ENCODE measurements at places on chromosomes 5 and 9.

- DNase-seq: no peak
Observed at GRCh38 chr5:33789567-33789957, 102.2 kb downstream of the ADAMTS12 start.

DNA sequence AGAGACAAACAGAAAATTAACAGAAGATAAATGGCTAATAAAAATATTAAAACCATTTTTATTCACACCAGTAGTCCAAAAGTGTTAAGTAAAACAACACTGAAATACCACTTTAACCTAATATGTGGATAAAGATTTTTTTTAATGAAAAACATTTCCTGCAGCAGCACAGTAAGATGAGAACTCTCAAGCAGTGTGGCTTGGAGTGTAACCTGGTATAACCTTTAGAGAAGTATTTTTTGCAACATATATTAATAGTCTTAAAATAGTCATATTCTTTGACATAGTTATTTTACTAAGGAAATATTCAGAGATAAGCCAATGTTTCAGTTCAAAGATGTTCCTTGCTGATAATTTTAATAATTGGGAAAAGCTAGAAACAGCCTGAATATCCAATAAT, 644.4 kb downstream of the PDE4D start:
- DNase-seq: no peak

GRCh38 chr5:167840527-167841130, 450.8 kb upstream of the WWC1 start:
- DNase-seq: no peak

GRCh38 chr5:11683666-11684065, 220.6 kb downstream of the CTNND2 start:
- DNase-seq: no peak

DNA sequence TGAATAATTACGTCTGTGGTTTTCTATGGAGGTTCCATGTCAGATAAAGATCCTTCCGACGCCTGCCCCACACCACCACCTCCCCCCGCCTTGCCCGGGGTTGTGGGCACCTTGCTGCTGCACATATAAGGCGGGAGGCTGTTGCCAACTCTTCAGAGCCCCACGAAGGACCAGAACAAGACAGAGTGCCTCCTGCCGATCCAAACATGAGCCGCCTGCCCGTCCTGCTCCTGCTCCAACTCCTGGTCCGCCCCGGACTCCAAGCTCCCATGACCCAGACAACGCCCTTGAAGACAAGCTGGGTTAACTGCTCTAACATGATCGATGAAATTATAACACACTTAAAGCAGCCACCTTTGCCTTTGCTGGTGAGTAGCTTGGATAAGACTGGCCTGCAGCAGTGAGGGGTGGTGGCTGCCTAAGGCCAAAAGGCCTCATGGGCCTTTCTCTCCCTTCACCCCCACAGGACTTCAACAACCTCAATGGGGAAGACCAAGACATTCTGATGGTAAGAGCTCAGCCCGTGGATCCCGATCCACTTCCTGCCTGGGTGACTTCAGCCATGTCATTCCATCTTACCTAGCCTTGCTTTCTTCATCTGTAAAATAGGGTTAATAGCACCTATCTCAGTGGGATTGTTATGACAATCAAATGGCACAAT, at the start of gene IL3:
IL3 (plus strand) TSS at position 155 of the 661 bp plus-strand sequence; CDS start at position 207, 52 bp downstream.
- no peak for DNase-seq

DNA sequence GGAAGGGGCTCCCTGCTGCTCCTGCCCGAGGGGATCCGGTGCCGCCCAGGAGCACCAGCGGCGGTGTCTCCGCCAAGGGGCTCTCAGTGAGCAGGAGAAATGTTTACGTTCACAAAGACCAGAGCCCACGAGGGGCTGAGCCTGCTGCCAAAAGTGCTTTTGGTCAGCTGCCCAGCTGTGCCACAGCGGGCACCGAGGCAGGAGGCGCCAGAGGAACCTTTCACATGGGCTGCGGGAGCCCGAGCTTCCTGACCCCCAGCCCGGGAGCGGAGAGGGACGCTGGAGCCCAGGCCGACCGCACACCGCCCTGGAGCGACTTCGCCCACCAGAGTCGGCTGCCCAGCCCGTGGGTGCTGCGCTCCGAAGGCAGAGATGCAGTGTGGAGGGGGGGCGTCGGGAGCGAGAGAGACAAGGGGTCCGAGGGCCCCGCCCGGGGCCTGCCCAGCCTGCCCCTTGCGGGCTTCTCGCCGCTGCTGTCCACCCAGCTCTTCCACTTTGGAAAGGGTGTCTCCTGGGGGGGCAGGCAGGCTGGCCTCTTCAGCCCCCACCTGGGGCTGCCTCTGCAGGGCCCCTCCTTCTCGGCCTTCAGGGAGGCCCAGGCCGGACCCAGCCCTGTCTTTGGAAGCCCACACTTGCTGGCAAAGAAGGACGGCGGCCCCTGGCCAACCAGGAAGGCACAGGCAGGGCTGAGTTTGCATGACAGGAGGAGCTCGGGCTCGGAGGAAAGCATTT, 7.9 kb downstream of the PPP1R26 start:
- DNase-seq: no peak

GRCh38 chr9:125608489-125609224, 98.4 kb downstream of the MAPKAP1 start:
- DNase-seq: no peak

DNA sequence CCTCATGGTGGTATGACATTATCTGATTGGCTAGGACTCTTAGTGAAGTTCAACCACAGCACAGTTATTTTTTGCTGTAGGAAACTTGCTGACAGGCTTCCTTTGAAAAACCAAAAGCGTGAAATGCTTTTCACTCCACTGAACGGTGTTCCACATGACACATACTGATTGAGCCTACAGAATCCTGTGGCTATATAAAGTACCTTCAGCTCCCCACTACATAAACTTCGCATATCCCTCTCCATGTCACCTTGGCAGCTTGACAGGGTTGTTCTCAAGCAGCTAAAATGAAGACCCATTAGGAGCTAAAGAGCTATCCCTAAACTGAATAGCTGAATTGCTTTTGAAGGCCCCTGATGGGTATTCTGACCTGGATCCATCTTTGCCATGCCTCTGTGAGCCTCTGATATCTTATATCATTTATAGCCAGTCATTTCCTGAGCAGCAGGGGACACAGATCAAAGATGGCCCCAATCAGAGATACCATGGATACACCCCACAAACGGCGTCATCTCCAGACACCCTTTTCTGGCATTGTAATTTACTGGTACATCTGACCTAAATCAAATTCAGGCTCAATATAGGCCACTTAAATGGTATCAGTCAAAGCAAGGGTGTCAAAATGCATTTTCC, 91.5 kb downstream of the APBA1 start:
- no peak for DNase-seq

GRCh38 chr9:126390923-126391322, 64.3 kb downstream of the MVB12B start:
- DNase-seq: no peak

GRCh38 chr5:171484460-171484899, 65.0 kb downstream of the FGF18 start:
- peak; percentile 50 for DNase-seq

GRCh38 chr5:132076202-132076830, 2.7 kb downstream of the CSF2 start:
- DNase-seq: no peak

- DNase-seq: no peak
Observed at GRCh38 chr5:106882035-106882434, 788.7 kb downstream of the EFNA5 start.

DNA sequence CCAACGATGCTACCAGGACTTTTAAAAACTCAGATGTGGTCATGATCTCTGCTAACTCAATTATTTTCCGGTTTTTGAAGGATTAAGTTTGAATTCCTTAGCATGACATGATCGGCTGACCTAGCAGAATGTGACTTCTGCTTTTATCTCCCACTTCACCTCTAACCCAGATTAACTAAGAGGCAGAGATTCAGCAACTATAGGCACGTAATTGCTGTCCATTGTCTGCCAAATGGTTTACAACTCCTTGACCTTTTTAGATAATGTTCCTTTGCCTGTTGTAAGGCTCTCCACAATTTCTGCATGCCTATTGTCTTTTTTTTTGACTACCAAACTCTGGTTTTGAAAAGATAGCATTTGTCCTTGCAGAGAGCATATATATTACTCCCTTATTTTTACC, 268.2 kb downstream of the BRINP1 start:
- DNase-seq: no peak

- no peak for DNase-seq
Observed at GRCh38 chr5:35041261-35041660, 6.5 kb downstream of the AGXT2 start.

DNA sequence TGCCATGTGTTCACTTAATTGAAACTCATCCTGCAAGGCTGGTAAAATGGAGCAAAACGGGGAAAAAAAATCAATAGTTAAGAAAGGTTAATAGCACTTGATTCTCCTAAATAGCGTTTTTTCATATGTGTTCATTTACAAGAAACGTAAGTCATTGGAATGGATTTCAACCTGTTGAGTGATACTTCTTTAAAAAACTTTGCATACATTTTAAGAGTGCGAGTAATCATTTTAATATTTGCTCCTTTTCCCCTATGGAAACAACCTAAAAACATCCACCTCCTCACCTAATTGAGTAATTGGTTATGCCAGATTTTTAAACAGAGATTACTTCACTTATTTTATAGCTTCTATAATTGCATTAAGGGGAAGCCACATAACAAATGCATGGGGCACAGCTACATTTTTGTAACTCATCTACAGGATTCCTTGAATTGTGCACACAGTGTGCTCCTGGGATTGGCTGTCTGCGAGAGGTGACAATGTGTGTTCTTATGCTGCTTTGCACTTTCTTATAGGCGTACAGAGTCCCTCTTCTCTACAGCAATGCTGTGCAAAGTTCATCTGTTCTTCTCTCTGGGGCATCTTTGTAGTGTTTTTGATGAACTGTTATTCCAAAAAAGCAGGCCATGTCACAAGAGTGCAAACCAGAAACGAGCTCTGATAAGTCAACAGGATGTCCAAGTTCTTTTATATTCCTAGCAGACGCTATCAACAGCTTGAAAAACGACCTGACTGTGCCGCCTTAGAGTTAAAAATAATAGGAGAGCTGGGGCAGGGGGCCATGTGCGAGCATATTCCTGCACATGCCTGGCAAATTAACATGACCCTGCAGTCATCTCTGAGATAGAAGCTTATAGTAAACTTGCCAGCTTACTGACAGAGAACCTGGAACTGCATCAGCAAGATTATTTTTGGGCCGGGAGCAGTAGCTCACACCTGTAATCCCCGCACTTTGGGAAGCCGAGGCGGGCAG, 117.9 kb downstream of the GOLPH3 start:
- no peak for DNase-seq

DNA sequence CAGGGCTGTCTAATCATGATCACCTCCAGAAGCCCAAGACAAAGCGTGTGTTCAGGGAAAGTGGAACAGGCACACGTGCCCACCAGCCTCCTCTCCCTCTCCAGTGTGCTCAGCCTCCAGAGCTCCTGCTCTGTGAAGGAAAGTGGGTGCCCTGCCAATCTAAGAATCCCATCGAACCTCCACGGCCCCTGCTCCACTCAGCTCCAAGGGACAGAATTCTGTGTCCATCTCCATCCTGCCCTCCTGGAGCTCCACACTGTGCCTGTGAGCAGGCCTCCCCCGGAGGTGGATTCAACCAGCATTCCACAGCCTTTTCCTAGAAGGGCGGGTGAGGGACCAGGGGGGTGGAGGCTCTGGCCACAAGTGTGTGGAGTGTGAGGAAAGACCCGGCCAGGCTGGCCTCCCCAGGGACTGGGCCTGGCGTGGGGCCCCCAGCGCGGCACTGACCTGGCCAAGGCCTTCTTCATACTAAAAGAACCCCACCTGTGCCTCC, 6.0 kb downstream of the EEIG1 start:
- DNase-seq: no peak

GRCh38 chr5:78065663-78066062, 228.8 kb downstream of the AP3B1 start:
- DNase-seq: no peak

- DNase-seq: no peak
Observed at GRCh38 chr5:124193371-124193789, 553.1 kb downstream of the ZNF608 start.

- no peak for DNase-seq
Observed at GRCh38 chr5:122721127-122721526, 53.8 kb upstream of the SNX2 start.

- DNase-seq: no peak
Observed at GRCh38 chr9:76510041-76510440, 51.1 kb downstream of the GCNT1 start.

DNA sequence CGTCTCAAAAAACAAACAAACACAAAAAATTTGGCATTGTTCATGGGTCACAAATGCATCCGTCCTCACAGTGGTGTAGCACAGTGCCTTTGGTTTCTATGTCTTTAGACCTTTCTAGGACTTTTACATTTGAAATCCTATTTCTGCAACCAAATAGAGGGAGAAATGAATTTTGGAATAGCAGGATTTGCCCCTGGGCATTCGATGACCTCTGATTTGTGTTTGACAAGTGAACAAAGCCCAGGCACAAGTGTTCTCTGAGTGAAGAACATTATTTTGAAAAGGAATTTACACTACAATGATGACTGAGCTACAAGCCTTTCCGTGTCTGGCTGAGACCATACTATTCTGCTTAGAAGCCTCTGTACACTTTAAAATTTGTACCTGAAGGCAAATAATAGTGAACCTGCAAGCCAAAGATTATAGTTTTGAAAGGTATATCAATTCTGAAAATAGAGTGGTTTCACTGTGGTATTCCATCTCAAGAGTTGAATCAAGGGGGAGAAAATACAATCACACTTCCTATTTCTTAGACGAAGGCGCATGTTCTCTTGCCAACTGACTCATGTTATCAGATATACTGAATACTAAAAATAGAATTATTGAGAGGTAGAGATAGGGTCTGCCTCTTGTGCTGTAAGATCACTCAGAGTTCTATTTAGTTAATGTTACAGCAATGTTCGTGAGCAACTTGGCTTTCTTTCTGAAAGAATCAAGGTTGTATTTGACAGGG, 297.6 kb downstream of the KDM4C start:
- DNase-seq: no peak

DNA sequence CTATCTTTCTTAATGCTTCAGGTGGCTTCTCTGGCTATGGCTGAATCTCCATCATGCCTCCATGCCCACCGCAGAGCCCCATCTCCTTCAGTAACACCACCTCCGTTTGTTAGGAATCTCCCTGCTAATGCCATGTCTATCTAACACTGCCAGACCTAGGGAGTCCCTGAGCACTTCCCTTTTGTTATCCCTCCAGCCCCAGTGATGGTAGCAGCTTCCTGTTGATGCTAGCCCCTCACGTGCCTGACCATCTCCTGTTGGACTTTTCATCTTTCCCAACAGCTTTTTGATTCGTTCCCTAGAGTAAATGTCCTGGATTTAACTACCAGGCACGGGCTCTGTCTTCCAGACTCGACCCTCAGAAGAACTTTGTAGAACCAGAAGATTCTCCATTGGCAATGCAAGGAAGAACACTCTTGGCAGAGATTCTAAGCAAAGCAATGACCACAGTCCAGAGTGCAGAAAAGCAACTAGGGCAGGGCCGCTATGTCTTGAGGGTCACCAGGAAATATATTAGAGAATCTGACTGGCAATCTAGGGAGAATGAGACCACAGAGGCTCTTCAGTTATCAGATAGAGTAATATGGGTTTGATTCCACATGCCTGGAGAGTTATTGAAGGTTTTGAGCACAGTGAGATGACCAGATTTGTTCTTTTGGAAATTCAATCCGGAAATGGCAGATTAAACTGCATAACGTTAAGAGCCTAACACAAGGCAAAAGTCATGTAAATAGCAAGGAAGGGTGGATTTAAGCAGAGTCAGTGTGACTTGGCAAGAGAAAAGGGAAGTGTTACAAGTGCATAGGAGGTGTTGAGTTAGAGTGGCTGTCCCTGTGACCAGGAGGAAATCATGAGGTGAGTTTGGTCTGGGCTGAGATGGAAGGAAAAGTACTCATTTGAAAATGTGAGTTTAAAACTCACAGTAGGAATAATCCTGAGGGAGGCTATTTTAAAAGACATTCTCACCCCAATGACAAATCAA, 555.2 kb downstream of the ACTL7B start:
- DNase-seq: no peak

GRCh38 chr5:169534311-169534880, 49.2 kb upstream of the SPDL1 start:
- no peak for DNase-seq
